A673 (cell line): ENCODE measurements at places on chromosomes 5 and 9.
A peak's percentile ranks its signal among the peaks of the same experiment; 100 is the strongest.

DNA sequence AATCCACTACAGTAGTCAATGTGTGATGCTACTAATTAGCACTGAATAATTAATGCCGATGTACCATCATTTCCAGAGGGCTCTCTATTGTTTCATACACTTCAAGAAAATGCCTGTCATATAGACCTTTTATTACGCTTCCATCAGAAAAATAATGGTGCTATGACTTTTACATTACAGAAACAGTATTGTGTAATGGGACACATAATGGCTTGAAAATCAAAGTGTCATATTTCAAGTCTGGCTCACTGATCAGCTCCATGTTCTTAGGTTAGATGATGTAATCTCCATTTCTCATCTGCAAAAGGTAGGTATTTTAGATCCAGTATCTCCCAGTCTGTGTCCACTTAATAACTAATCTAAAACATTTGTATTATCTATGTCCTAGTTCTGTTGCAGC, 990.6 kb upstream of the TYRP1 start:
- DNase-seq: peak; percentile 3

- peak; percentile 54 for DNase-seq
Measured at GRCh38 chr5:141677415-141677814, 4.6 kb downstream of the ARAP3 start.

DNA sequence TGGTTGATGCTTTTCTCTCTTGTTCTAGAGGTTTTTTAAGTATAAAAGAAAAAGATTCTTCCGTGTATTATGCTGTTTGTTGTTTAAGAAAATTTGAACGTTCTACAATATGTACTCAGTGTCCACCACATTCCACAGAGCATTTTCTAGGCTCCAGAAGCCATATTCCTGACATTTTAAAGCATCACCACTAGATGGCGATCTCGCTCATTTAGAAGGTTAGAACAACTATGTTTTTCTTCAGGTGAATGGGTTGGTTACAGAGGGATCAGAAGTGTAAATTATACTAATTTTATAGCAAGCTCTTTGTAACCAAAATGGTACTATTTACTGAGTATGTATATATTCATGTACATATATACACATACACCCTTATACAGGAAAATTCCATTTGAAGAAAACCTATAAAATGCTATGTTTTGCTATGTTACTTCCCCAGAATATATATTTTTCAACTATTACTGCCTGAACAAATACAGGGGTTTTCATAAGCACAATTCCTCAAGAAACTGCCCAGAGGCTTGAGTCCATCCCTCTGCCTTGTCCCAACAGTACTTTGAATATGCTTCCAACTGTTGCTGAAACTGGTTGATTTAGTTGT, 284.3 kb downstream of the CCDC171 start:
- peak; percentile 67 for DNase-seq

GRCh38 chr5:57338068-57338867, 144.3 kb downstream of the ACTBL2 start:
- peak; percentile 49 for DNase-seq

GRCh38 chr9:114860187-114860586, 54.3 kb upstream of the TNFSF15 start:
- DNase-seq: no peak

DNA sequence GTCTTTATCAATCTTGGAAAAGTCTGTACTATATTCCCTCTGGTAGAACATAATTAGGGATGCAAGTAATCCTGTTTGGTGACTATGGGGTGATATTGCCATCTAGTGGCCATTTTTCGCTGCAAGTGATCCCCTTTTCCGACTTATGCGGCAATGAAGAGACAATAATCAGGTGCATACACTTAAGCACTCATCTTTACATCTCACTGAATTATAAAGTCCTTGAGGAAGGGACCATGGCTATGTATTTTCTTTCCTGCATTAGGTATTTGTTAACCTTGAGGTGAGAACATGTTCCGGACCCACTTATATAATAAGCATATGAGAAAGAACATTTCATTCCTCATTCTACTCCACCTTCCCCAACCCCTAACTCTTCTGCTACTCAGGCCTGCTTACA, 19.6 kb upstream of the LIX1 start:
- peak; percentile 82 for DNase-seq

GRCh38 chr5:5738797-5739489, 316.5 kb downstream of the ICE1 start:
- no peak for DNase-seq

DNA sequence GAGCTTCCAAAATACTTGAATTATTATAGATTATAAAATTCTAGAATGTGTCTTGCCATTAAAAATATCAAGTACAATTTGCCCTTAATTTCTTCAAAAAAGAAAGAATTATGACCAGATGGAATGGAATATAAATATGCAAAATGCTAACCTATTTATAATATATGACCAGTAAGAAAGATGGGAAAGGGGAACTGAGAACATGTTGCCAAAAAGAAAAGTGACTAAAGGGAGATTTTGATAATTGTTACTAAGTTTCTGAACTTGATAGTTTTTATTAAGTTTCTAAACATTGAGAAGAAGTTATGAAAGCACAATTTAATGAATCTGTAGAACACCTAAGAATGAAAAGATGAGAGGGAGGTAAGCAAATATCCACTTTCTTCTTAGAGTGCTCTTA, 188.4 kb upstream of the NR4A3 start:
- no peak for DNase-seq

- DNase-seq: no peak
Measured at GRCh38 chr5:78331523-78332080, 28.8 kb upstream of the SCAMP1 start.

- DNase-seq: no peak
Measured at GRCh38 chr9:69943148-69943806, 100.4 kb upstream of the MAMDC2 start.

GRCh38 chr5:68994645-68995044, 99.2 kb upstream of the SLC30A5 start:
- DNase-seq: no peak
